ENCODE measurements at places on chromosomes 7 and 10.

DNA sequence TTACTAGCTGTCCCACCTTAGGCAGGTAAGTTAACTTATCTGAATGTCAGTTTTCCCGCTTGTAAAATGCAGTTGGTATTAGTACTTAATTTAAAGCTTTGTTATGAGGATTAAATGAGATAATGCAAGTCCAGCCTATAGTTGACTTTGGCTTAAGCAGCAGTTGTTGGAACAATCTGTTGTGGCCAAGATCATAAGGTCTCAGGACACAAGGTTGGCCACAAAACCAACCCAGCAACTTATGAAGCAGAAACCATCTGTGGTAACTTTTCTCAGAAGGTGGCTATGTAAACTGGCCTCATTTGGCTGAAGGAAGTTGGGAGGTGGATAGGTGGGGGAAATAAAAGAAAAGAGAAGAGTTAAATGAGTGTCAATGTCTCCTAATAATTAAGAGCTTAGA lies 29.4 kb downstream of the ENTPD1 start:
- DNase-seq: no peak

DNA sequence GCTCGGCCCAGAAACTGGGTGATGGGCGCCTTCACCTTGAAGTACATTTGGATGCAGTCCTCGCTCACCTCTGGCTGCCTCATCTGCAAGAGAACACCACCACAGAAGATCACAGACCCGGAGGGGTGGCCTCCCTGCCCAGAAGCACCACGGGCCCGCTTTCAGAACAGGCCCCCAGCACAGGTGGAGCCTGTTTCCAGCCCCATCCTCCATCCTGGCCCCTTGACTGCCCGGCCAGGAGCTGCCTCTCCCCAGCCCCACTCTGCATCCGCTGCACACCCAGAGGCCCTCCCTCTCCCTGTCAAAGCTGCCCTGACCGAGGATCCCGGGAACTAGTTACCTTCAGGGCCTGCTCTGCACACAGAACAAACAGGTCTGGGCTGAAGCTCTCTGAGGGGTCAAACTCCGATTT lies 724 bp downstream of the CFAP46 start:
- DNase-seq: no peak

GRCh38 chr10:124308056-124308645 lies 110.6 kb downstream of the OAT start:
- no peak for DNase-seq

DNA sequence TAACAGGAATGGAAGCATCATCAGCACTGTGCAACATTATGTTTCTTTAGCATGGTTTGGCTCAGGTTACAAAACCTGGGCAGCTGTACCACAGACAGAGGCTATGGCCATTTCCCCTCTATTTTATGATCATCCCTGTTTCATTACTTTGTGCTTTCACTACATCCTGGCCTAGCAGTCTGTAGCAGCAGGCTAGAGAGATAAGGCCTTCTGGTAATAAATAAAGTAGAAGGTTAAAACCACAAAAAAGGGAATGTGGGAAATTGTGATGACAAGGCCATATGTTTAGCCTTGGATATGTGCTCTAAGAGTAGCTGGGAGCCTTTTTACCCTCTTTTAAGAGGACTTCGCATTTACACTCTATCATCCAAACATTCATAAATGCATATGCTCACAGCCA lies 266.2 kb upstream of the PHF14 start:
- no peak for DNase-seq

DNA sequence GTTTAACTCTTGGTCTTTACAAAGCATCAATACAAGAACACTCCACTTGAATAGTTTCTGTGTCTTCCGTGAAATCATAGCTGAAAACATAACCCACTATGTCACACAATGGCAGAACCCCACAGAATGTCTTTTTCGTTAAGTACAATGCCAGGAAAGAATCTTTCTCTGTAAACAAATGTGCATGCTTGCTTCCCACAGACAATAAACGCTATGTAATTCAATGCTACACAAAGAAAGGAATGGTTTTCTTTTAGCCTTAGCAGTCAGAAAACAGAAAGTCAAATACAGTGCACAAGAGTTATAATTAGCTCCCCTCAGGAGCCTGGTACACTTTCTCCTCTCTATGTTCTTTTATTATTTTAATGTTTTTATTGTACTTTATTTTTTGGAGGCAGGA lies 186.1 kb downstream of the SRPK2 start:
- DNase-seq: no peak

Data from GF-D8 (cell line).